ENCODE measurements at places on chromosomes 5 and 9.

DNA sequence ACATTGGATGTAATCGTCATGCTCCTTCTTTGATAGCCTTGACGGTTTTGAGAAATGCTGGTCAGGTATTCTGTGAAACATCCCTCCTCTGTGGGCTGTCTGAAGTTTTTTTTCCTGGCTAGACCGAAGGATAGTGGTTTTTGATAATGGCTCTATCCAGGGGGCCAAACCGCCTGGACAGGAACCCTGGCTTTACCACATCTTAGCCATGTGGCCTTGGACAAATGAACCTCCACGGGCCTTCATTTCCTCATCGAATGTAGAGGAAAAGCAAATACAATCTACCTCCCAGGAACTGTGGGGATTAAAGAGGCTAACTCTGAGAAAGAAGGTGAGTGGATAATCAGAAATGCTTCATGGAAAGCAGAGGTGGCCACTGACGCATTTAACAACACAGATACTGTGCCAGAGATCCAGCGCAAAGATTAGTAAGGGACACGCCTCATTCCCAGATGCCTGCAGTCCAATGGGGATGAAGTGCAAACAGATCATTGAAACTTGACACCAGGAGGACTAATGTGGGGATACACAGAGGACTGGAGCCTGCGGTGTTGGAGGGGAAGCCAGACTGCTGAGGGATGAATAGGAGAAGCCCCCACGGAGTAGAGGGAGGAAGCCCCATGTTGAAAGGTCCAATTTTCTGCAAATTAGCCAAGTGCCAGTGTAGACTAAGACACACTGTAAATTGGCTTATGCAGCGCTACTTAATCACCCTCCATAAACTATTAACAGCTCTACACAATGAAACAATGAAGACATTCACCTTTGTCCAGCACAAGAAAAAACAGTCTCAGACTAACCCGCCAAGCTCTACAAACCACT is 41.6 kb downstream of the MYO10 start:
- DNase-seq, result no peak

DNA sequence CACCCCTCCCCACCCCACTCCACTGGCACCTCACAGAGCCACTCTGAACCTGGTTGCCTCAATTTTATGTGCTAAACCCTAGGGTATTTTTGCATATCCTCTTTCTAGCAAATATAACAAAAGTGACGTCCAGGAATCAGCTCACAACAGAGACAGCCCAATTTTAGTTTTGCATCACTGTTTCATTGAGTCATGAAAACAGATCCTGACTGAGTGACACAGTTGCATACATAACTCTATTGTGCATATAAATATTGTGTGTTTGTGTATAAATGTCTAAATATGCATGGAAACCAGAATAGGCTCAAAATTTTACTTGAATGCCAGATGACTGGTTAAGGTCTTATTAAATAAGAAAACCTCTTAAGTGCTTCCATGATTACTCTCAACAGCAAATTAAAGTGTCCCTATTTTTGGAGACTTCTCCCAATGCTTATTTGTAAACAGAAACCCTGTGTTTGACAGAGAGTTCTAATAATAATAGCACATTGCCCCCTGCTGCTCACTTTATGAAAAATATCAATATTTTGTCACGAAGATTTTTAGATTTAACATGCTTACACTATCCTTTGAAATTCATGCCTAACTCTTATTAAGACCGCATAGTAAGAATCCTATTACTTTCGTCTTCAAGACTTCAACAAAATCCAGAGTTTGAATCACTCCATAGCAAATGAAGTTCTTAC is 75.5 kb upstream of the PRRC1 start:
- no peak for DNase-seq

GRCh38 chr5:146006470-146007190 is 70.3 kb downstream of the SH3RF2 start:
- DNase-seq, result no peak

GRCh38 chr5:76952795-76953536 is at the start of gene CRHBP:
CRHBP (plus strand) TSS chr5:76953045; CDS start chr5:76953135, 90 bp downstream.
- no peak for DNase-seq

GRCh38 chr5:63958654-63959053 is 3.6 kb downstream of the HTR1A start:
- DNase-seq, result no peak

DNA sequence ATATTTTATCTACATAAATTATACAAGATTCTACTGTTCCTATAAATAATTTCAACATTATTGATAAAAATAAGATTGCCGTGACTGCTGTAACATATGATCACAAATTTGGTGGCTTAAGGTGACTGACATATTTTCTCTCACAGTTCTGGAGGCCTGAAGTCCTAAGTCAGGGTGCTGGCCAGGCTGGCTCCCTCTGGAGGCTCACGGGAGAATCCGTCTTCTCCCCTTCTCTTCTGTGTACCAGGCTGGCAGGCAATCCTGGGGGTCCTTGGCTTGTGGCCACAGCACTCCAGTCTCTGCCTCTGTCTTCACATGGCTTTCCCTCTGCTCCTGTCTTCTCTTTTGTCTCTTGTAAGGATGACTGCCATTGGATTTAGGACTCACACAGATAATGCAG is 31.7 kb upstream of the IRX2 start:
- DNase-seq, result no peak

GRCh38 chr9:101275769-101276250 is 109.0 kb downstream of the BAAT start:
- DNase-seq, result no peak

DNA sequence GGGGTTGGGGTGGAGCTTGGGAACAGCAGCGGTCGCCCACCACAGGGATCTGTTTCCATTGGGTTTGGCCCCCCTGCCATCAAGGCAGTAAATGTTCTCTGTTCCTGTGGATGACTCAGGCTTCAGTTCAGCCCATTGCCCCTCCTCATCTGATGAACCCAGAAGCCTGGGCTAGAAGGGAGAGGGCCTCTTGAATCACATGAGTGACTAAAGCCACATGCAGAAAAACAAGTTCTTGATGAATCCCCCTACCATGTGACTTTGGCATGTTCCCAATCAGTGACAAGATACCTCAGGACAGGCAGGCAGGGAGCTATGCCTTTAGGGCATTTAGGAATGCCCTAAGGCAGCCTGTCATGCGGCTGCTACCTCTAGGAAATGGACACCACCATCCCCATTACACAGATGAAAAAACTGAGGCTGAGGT is 2.5 kb downstream of the SH3PXD2B start:
- DNase-seq, result no peak

- DNase-seq, result no peak
Observed at GRCh38 chr9:671997-672396, 169.5 kb upstream of the DMRT1 start.

- DNase-seq, result no peak
Observed at GRCh38 chr5:54455413-54456157, at the start of gene HSPB3. HSPB3 (plus strand) TSS chr5:54455699; CDS start chr5:54455790, 91 bp downstream.

DNA sequence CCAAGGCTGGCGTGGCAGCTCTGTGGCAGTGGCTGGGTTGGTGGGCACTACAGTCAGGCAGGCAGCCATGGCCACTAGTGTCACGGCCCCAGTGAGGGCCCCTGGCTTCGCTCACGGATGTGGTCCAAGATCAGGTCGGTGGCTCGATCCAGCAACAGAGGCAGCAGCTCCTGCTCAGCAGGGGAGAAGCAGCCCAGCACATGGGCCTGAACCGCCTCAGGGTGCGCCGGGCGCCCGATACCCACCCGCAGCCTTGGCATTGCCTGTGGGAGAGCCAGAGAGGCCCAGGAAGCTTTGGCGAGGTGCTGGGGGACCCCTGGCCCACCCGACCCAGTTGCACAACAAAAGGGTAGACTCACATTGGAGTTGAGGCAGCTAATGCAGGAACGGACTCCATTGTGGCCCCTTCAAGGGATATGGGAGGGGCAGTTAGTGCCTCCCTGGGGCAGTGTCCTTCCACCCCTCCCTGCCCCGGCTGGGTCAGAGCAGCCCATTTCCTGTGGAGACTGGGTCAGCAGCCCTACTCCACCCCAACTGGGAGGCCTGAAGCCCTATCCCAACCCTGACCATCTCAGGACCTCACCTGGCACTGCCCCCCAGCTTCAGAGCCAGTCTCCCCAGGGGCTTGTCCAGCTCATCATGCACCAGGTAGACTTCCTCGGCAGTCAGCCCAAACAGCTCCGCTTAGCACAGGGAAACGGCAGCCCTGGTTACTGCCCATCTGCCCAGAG is 1.3 kb downstream of the PTRH1 start:
- no peak for DNase-seq

DNA sequence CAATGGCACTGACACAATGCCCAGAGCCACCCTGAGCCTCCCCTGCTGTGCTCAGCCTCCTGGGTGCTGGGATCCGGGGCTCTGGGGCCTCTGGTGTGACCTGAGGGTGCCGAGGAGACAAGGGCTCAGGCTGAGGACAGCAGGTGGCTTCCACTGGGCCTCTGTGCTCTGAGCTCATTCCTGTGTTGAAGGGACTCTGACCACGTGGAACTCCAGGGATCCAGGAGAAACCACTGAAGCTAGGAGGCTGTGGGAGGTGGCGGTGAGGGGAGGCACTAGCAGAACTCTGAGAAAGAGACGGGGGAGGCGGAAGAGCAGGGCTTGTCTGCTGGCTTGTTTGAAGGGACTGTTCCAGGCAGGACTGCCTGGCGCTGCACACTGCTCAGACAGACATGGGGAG is 318.7 kb upstream of the IRX1 start:
- no peak for DNase-seq

DNA sequence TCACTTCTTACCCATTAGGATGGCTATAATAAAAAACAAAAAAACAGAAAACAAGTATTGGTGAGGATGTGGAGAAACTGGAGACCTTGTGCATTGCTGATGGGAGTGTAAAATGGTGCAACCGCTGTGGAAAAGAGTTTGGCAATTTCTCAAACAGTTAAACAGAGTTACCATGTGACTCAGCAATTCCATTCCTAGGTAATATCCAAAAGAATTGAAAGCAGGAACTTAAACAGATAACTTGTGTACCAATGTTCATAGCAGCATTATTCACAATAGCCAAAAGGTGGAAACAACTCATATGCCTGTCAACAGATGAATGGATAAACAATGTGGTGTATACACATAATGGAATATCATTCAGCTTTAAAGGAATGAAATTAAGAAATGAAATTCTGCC is 28.9 kb downstream of the DCP2 start:
- DNase-seq, result no peak

DNA sequence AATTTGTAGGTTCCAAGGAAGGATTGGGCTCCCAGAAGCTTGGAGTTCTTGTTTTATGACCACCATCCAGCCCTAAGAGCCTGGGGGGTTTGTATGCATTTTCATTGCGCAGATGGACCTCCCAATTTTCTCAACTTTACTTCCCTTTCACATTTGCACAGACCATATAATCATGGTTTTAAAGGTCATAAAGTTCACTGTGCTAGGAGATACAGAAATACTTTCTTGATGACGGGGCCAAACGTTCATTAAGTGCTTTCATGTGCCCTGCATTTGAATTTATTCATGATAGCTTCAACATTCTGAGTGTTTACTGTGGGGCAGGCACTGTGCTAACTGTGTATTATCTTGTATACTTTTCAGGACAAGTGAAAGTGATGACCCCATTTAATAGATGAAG is 51.5 kb downstream of the WWC1 start:
- no peak for DNase-seq

DNA sequence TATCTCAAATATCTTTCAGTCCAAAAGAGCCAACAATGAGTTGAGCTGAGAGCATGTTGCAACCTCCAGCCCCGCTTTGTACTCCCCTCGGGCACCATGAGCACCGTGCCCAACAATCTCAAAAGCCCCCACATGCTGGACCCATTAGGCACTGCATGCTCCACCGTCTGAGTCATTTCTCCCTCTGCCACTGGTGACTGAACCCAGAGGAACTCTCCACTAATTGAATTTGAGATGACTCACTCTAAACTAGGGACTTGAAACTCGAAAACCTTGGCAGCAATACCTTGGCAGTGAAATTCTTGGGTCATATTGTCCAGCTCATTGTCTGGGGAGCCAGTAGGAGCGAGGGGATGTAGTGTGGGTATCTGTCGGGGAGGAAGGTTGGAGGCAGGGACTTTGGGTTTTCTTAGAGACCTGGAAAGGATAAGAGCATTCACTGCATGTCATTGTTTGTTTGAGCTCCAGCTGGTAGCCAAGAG is 49.9 kb upstream of the SLIT3 start:
- no peak for DNase-seq

GRCh38 chr9:128529191-128529590 is 23.2 kb upstream of the SPTAN1 start:
- no peak for DNase-seq

DNA sequence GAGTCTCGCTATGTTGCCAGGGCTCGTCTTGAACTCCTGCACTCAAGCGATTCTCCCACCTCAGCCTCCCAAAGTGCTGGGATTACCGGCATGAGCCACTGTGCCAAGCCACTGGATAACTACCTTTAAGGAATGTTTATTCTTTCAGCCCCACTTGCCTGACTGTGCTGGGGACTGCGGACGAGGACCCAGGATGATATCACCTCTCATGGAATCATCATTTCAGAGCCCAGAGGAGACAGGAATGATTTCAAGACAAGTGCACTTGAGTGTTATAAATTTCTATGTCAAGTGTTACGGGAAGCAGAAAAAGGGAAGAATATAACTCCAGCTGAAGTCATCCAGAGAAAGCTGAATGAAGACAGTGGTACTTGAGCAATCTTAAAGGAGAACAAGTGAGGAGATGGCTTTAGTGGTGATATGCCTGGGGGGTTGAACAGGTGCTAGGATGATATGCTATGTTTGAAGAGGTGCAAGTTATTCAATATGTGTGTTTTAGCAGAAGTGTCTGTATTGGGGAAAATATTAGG is 109.3 kb downstream of the DCP2 start:
- no peak for DNase-seq

DNA sequence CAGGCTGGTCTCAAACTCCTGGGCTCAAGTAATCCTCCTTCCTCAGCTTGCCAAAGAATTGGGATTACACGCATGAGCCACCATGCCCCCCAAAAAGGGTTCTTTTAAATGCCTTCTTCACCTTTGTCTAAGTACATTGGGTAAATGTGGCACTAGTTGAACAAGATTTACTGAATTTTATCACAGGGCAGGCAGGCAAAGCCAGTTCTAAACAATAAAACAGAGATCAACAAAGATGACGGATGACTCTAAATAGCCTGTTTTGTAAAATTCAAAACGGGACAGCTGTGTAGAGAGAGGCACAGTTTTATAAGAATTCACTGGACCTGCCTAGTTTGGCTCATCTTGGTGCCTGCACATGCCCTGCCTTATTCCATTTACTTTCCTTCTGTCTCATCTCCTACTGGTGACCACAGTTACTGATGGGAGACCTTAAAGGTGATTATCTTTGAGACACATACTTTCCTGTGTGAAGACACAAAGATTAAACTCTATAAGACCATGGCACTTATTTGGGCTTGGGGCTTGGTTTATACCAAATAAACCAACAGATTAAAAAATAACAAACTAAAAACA is 149.6 kb upstream of the DMRT1 start:
- no peak for DNase-seq

All from vagina (tissue), 2 donors.